Activated CD8-positive, alpha-beta memory T cell treated with anti-CD3 and anti-CD28 coated beads for 1 hour (primary cell): ENCODE measurements at places on chromosomes 5 and 9.

- DNase-seq: no peak
Measured at GRCh38 chr9:132488626-132489025, 78.6 kb downstream of the CFAP77 start.

DNA sequence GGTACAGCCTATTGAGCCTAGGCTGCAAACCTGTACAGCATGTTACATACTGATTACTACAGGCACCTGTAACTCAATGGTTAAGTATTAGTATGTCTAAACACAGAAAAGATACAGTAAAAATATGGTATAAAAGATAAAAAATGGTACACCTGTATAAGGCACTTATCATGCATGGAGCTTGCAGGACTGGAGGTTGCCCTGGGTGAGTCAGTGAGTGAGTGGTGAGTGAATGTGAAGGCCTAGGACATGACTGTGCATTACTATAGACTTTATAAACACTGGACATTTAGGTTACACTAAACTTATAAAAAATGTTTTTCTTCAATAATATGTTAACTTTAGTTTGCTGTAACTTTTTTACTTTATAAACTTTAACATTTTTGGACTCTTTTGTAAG lies 171.3 kb downstream of the SLC28A3 start:
- no peak for DNase-seq

DNA sequence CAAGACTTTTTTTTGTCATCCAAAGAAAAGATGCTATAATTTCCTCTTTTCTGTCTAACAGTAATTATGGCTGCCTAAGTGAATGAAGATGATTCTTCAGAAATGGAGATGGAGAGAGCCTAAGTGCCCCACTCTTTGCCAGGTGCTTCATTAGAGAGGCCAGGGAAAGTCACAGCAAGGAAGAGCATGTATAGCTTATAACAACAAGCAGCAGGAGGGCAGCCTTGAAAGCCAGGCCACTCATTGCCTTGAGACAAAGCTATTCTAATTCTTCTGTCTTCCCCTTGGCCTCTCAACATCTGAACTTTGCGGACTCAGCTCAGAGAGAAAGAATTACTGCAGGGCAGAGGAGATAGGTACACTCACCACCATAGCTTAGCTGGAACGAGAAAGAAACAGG lies 112.0 kb upstream of the ZNF366 start:
- DNase-seq: no peak

GRCh38 chr5:28374492-28374967 lies 1336.1 kb upstream of the CDH9 start:
- DNase-seq: no peak

GRCh38 chr9:20591223-20591622 lies 31.1 kb downstream of the MLLT3 start:
- no peak for DNase-seq

DNA sequence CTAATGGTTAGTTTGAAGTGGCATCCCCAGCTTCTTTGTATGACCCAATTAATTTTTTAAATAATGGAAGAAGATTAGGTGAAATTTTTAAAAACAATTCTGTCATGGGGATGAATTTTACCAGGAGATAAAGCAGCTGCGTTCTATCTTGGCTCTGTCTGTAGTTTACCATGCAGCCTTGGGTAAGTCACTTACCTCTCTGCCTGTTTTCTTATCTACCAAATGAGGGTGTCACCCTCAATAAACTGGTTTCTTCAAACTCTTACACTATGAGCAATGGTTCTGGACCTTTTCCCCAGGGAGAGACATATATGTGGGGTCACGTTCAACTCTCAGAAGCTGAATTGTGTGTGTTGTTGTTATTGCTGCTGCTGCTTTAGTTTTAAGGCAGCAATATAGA lies 71.7 kb downstream of the TEX10 start:
- DNase-seq: no peak
